ENCODE measurements at places on chromosomes 13 and 19.

GRCh38 chr13:111360452-111360851 is 40.0 kb downstream of the TEX29 start:
- DNase-seq, result no peak

GRCh38 chr19:33686687-33687480 is 65.1 kb downstream of the CHST8 start:
- no peak for DNase-seq

DNA sequence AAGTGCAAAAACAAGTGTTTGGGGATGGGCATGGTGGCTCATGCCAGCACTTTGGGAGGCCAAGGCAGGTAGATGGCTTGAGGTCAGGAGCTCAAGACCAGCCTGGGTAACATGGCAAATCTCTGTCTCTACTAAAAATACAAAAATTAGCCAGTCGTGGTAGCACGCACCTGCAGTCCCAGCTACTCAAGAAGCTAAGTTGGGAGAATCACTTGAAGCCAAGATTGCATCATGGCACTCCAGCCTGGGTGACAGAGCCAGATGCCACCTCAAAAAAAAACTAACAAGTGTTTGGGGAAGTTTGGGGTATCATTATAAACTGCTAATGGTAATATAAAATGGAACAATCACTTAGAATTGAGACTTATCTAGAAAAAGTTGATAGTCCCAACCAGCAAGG is 24.6 kb downstream of the XPO4 start:
- DNase-seq, result no peak

- no peak for DNase-seq
These were observed 11.3 kb downstream of the ZFR2 start for GRCh38 chr19:3857449-3858003.

- DNase-seq, result no peak
These were observed 7.2 kb upstream of the RELB start for GRCh38 chr19:44993926-44994537.

All from right forelimb (tissue), 1 donor.